ENCODE measurements at places on chromosomes 12 and 14.

DNA sequence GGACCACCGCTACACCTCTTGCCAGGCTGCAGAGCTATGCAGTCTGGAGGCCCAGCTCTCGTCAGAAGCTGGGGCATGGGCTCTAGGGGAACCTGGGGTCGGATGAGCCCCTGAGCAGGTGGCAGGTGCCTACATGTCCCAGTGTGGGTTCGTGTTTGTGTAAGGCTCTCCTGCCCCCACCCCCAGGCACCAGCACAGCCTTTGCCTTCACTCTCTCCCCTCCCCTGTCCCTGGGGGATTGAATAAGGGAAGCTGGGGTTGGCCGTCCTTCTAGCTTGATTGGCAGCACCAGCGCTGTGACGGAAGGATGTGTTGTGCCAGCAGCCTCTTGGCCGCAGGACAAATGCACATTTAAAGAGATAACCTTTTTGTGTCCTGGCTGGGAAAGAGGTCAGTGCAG, 34.8 kb upstream of the TSPAN9 start:
- no peak for DNase-seq

GRCh38 chr14:95935228-95935822, 58.7 kb downstream of the TUNAR start:
- peak; percentile 10 for DNase-seq

DNA sequence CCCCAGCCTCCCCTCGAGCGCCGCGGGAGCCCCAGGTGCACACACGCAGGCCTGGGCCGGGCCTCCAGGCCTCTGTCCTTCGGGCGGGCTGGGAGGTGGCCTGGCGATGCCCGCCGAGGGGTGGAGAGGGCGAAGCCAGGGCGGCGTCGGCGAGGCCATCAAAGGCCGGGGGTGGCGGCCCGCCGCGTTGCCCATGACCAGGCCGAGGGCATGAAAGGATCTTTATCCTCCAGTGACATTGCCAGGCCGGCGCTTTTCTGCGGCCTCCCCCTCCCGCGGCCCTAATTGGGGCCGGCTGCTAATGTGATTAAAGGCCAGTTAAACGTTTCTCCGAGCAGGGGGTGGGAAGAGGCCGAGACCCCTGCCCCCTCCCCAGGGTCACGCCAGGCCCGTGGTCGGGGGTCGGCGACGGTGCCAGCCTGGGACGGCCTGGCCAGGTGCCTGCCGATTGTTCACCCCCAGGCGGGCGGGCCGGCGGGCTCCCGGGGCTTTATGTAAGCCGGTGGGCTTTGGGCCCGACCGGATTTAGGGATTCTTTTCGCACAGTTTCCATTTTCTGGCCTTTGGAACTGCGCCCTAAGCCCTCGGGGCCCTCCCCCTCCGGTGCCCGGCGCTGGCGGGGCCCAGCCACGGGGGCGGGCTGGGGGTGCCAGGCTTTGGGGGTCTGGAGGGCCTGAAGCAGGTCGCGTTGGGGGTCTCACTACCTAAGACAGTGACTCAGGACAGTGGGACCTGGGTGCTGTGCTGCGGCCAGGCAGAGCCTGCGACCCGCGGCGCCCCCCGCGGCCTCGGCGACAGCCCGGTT, 103.2 kb upstream of the DIO3 start:
- no peak for DNase-seq

GRCh38 chr14:56248442-56248841, 130.2 kb downstream of the PELI2 start:
- no peak for DNase-seq

GRCh38 chr14:41986700-41987099, 380.0 kb downstream of the LRFN5 start:
- DNase-seq, result no peak

DNA sequence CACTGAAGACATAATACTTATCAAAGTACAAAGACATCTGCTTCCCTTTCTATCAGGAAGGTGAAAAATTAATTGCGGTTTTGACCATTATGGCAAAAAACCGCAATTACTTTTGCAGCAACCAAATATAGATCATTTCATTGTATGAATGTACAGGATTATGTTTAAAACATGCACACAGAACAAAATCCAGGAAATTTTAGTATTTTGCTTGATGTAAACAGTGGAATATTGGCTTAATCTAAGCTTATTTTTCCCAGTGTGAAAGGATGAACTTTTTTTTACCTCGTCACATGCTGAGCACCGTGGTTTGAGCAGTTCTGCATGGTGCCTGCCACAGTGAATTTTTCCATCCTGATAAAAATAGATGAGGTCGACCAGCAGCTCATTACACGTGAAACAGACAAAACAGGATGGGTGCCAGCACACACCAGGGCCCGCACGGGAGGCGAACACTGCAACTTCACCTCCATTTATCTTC, 121.2 kb downstream of the PRICKLE1 start:
- DNase-seq, result no peak

DNA sequence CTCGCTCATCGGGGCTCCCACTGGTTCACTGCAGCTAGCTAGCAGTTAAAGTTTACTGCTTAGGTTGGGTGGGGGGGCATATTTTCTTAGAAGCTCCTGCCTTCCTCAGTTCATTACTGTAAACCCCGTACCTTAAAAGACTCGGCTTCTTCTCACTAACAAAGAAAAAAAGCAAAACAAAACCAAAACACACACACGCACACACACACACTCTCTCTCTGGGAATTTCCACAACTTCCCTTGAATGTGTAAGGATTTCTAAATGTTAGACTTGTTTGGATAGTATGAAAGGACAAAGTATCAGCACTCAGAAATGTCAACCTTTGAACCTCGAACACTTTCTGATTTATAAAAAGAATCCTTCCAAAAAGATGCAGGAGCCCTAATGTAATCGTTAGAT, 927 bp downstream of the PTHLH start:
- no peak for DNase-seq

DNA sequence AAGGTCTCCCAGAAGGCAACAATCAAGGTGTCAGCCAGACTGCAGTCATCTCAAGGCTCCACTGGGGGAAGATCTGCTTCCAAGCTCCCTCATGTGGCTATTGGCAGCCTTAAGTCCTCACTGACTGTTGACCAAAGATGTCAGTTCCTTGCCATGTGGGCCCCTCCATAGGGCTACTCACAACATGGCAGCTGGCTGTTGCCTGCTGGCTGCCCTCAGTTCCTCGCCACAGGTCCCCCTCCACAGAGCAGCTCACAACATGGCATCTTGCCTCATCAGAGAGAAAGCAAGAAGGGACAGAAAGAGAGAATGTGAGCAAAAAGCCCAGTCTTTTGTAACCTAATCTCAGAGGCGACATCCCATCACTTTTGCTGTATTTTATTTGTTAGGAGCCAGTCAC, 34.4 kb upstream of the EGLN3 start:
- no peak for DNase-seq

DNA sequence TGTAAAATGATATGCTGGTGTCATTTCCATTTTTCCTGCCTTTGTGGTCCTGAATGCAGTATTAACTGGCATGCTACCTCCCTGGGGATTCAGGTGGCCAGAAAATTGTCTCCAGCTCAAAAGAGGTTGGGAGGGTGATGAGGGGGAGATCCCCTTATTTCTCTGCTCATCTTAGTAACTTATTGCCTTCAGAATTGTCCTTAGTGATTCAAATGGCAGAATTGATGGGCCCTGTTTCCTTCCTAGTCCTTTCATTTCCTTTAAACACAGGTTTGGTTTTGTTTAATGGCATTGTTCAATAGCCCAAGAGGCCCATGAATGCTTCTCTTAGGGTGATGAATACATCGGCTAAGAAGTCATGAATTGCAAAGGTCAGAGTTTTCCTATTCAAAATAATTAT, 207.0 kb downstream of the SLC41A2 start:
- DNase-seq, result no peak

DNA sequence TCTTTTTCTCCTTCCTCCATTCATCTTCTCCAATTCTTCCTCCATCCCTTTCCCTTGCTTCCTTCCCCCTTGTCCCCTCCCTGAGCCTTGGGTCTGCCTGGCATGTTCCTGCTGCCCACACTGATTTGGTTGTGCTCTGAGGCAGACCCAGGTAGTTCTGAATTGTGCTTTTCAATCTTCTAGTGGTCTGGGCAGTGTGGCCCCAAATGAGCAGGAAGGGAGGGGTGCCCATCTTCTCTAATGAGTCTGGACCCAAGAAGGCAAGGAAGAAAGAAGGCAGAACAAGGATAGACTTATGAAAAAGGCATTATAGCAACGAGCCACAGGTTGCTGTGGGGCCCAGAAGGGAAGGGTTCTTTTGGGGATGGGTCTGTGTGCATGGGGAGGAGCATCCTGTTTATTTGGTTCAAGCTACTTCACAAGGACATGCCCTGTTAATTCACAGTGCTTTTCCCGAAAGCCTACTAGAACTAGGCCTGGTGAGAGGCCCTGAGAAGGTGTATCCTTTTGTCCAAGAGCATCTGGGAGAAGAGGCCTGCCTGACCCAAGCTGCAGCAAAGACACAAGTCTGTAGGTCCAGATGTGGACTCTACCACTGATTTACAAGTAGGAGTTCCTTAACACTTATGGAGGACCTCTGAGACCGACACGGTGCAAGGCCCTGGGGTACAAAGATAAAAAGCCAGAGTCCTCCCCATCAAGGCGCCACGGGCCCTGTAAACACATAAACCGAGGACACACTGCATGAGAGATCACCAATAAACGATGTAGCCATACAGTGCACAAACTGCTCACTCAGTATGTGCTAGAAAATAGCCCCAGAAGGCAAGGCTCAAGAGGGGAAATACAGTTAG, 1.1 kb upstream of the SUSD6 start:
- DNase-seq, result no peak

DNA sequence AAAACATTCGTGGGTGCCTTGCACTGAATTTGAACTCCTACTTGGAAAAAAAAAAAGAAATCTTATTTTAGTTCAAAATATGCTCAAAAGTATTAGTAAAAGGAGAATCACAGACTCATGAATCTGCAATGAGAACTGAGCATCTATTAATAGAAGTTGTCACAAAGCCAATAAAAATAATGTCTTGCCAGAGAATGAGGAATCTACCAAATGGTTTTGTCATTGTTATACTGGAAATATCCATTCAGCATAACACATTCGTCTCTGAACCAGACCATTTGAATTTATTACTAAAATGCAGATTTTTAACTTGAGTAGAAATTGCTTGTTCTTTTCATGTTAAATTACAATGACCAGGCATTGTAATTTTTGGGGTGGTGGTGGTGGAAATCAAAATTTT, 11.6 kb upstream of the PTPRB start:
- no peak for DNase-seq

GRCh38 chr12:121507984-121508383, 72.8 kb downstream of the KDM2B start:
- DNase-seq, result no peak

GRCh38 chr14:43894534-43894933, 612.5 kb downstream of the FSCB start:
- DNase-seq, result peak; percentile 23

GRCh38 chr12:52469853-52470252, 3.8 kb downstream of the KRT6C start:
- DNase-seq, result no peak

DNA sequence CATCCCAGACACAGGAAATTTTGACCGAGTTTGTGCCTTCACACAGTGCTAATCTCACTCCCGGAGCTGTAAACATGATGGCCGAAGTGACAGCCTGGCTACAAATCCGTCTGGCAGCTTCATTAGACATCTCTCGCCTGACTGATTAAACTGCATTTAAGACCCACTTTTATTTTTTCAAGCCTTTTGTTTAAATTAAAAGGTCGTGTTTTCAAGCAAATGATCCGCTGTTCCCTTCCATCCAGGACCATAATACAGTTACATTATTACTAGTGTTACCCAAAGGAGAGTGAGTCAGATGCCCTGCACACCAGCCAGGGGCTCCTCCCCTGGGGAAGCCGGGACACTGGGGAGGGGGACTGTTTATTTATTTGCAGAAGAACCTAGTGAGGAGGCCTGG, 200.2 kb downstream of the EXOC5 start:
- no peak for DNase-seq

- no peak for DNase-seq
Measured at GRCh38 chr12:119283310-119283709, 51.2 kb upstream of the CCDC60 start.

DNA sequence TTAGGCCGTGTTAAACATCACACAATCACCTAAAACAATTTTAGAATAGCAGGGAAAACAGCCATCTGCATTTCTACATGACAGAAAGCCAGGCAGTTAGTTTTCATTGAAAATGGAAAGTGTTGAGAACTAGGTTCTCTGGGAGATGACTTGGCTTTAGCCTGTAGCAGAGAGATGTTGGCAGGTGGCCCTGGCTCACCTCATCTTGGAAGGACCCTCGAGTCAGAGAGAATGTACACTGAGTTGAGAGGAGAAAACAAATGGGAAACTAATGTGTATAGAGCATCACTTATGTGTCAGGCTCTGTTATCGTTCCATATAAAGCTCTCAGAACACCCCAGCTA, 51.9 kb downstream of the SUSD6 start:
- DNase-seq, result no peak

DNA sequence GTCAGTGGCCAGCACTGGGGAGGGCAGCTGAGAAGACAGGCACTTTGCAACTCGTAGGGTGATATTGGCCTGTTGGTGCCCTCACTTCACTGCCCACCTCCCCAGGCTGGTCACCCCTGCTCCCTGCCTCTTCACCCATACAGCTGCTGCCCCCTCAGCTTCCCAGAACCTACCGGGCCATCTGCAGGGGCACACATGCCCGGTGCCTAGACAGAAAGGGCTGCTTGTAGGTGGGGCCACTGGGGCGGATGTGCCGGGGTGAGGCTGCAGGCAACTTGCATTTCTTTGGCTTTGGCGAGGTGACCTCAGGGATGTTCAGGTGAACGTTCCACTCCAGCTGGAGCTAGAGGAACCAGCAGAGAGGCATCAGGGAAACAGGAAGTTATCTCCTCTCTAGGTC, 17.2 kb downstream of the FAM186B start:
- no peak for DNase-seq

DNA sequence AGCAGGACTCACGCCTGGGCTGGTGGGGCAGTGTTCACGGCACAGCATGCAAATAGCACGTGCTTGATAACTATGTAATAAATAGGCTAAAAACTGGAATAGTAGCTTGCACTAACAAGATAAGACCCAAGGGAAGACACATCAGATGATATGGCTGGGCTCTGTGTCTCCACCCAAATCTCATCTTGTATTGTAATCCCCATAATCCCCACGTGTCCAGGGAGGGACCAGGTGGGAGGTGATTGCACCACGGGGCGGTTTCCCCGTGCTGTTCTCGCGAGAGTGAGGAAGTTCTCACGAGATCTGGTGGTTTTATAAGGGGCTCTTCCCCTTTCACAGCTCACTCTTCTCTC, 46.9 kb downstream of the RIMBP2 start:
- no peak for DNase-seq

DNA sequence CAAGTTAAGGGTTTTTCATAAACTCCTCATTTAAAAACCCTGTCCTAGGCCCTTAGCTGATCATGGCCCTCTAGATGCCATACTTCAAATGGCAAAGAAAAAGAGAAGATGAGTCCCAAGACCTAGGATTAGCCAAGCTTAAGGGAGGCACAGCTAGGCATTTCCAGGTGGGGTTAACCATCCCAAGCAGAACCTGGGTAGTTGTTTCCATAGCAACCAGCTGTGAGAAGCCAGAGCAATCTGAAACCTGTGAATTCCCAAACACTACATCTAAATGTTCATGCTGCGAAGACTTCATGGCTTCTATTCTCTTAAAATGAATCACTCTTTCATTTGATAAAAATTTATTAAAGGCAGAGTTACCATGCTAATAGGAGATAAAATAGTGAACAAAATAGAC, 372.9 kb downstream of the C12orf50 start:
- DNase-seq, result no peak

- no peak for DNase-seq
Measured at GRCh38 chr12:31970199-31970598, 11.0 kb downstream of the RESF1 start.
